ENCODE measurements at places on chromosomes 5 and 9.

- no peak for DNase-seq
These were observed 257.2 kb downstream of the KCTD16 start for GRCh38 chr5:144427866-144428265.

- no peak for DNase-seq
These were observed 302 bp downstream of the LCN9 start for GRCh38 chr9:135663451-135663770.

- DNase-seq, result no peak
These were observed 7.8 kb downstream of the IGFBPL1 start for GRCh38 chr9:38416461-38416860.

DNA sequence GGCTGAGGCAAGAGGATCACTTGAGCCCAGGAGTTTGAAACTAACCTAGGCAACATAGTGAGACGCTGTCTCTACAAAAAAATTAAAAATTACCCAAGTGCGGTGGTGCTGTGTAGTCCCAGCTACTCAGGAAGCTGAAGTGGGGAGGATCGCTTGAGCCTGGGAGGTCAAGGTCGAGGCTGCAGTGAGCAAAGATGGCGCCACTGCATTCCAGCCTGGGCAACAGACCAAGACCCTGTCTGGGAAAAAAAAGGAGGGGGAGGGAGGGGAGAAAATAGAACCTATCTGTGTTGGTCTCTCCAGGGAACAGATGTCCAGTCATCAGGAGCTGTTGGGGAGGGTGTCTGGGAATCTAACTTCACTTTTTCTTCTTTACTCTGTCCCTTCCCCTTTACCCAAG, 24.3 kb downstream of the MAT2B start:
- DNase-seq, result no peak

GRCh38 chr5:150562832-150563231, 54.9 kb downstream of the NDST1 start:
- no peak for DNase-seq

DNA sequence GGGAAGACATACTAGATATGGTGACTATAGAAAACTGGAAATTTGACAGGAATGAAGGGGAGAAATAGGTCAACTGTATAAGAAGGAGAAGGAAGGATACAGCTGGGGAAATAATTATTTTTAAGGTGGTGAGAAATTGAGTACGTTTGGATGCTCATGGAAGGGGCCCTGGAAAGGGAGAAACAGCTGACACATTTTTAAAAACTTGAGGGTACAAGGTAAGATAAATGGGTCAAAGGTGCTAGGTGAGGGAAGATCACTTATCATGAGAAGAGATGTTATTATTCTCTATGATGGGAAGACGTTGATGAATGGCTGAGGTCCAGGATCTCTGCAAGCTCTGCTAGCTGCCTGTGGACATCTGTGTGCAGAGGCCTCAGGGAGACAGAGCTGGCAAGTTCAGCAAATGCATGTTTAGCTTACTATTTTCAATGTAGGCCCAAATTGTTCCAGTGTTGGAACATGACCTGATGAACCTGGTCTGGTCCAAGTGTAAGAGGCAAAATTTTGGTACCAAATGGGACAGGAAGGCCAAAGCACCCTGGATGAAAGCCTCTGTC, 181.7 kb downstream of the MTRR start:
- no peak for DNase-seq

DNA sequence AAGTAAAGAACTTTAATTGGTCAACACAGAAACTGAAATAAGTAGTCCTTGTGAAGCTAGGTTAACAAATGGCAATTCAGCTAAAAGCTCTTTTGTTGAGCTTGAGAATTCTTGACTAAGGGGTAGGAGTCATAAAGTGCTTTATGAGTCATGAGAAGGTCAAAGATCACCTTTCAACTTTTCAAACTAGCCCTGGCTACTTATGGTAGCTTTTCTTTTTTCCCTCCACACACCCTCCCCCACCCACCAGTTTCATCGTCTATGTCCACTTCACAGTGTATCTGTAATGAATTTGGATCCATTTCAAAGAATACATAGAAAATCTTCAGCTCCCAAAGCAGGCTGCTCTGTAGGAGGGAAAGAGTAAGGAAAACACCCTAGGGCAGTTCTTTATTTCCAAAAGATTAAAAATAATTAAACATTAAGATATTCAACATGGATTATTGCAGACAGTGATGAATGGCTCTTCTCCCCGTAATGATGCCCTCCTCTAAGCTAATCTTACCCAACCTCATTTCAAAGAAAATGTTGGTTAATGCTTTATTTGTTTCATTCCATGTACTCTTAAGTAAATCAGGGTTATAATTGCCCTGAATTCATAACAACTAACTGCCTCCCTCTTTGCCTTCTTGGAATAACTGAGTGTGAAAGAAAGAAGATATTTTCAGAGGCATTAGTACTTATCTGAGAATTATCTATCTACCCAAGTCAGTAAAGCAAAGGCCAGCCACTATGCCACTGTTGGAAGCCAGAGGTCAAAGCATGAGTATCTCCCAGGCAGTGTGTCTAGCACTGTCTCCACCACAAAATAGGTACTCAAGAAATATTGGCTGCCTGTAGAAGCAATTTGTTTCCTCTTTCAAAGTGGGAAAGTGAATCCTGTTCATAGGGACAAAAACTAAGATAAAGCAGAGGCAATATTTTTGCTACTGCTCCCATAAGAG, 290.6 kb downstream of the PIK3R1 start:
- peak; percentile 62 for DNase-seq

DNA sequence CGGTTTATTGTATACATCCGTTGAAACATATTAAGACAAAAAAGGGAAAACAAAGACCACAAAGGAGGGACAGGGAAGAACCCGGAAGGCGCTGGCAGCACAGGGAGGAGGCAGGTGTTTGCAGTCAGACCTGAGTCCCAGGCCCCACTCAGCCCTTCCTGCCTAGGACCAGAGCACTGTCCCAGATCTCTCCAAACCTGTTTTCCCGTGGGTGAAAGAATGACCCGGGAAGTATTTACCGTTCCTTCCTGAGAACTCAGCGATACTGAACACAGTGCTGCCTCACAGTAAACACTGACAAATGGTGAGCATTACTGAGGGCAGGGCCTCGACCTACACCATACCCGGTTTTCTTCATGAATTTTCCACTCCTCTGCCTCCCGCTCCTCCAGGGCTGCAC, 1.2 kb downstream of the ABO start:
- no peak for DNase-seq

DNA sequence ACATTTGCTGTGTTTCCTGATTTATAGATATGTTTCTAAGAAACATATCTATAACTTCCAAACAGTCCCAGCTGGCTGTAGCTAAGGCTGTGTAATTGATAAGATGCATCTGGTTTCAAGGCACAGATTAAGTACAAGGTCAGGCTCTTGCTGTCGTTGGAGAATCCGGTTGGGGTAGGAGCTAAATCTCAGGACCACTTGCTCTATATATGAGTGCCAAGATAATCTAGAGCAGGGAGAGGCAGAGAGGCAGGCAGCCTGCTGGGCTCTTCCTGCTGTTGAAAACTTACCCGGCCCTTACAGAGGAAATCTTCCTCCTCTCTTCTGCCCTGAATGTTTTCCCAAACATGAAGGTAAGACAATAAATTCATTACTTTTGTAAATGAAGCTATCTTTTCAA, at the start of gene C7:
C7 (plus strand) TSS at position 234 of the 400 bp plus-strand sequence; CDS start at position 348, 114 bp downstream.
- DNase-seq, result no peak

DNA sequence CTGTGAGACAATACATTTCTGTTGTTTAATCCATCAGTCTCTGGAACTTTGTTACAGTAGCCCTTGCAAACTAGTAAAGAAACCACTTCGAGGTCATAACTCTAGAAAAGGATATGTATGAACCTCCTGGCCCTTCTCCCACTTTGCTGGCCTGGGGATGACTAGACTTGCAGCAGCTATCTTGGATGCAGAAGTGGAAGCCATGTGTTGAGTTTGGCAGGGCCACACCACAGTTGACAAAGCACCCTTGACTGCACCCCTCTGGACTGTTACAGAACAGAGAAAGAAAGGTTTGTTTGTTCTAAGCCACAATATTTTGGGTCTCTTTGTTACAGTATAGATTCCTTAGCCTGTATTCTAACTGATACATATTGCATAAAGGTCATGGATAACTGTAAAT, 183.2 kb upstream of the TAS2R1 start:
- no peak for DNase-seq

- no peak for DNase-seq
These were observed 339.7 kb upstream of the CLINT1 start for GRCh38 chr5:158198636-158199035.

DNA sequence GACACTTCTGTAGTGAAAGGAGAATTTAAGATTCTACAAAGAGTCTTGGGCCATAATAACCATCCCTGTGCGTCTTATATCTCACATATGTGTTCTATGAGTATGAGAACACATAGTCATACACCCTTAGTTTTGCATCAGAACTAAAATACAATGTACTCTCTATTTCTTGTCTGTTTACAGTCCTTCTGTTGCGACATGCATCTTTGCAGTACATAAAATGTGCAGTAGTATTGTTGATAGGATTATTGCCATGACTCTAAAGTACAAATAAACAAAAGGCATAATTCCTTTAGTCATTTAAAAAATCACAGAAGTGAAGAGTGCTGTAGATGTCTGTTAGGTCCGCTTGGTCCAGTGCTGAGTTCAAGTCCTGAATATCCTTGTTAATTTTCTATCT, 201.9 kb downstream of the NR3C1 start:
- no peak for DNase-seq

DNA sequence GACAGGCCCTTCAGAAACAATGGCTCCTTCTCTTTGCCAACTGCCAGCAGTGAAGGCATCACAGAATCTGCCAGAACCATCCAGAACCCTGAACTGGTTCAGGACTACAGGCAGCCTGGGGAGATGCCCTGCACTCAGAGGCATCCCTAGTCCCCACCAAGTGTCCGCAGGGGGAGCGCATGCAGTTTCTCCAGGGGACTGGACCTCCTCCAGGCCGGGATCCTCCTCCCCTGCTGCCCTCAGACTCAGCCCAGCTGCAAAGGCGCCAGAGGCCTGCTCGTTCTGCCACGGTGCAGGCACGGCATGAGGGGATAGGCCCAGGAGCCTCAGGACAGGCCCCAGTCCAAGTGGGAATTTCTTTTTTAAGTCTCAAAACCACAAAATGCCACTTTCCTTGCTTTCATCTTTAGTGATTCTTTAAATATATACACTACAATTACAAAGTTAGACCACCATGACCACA, 72.0 kb downstream of the SEMA4D start:
- no peak for DNase-seq

DNA sequence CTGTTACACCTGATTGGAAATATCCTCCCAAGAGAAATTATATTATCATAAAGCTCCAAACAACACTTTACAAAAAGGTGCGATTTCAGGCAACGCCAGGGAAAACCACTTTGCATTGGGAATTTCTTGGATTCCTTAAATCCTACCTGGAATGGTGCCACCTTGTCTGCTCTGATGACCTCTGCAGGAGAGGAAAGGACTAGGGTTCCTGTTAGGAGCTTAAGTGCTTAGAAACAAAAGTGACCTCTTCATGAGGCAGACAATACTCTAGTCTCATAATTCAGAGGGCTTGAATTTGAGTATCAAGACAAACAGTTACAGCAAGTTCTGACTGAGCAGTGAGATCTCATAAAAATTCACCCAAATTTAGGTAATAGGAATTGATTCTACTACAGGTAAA, 33.9 kb upstream of the GLIS3 start:
- no peak for DNase-seq

DNA sequence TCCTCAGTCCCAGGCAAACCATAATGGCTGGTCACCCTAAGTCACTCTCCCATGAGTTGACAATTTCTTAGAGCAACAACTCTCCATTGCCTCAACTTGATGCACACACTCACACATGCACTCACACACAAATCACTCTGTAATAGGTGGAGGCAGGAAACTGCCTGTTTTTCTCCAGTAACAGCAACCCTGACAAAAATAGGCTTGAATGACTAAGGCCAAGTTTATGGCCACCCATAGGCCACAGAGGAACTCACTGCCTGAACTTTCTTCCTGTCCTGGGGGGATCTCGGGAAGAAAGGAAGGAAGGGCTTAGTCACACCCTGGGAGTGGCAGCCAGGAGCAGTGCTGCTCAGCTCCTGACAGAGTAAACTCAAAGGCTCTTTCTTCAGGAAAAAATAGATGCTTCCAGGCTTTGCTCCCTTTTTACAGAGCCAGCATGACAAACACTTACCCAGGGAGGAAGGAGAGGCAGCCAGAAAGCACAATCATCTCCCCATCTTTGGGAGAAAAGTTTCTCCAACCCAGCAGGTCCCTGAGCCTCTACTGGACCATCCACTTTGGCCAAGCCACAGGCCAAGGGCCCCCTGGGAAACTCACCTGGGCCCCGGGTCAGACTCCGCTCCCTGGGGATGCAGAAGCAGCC, 368 bp downstream of the SH3TC2 start:
- DNase-seq, result no peak

DNA sequence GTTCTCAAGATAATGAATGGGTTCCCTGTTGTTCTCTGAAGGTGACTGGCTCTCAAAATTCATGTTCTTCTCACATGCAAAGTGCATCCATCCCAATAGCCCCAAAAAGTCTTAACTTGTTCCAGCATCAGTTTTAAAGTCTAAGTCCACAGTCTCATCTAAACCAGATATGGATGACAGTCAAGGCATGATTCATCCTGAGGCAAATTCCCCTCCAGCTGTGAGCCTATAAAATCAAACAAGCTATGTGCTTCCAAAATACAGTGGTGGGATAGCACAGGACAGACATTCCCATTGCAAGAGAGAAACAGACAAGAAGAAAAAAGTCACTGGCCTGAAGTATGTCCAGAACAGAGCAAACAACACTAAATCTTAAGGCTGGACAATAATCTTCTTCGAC, 25.4 kb downstream of the FBXO10 start:
- DNase-seq, result no peak

DNA sequence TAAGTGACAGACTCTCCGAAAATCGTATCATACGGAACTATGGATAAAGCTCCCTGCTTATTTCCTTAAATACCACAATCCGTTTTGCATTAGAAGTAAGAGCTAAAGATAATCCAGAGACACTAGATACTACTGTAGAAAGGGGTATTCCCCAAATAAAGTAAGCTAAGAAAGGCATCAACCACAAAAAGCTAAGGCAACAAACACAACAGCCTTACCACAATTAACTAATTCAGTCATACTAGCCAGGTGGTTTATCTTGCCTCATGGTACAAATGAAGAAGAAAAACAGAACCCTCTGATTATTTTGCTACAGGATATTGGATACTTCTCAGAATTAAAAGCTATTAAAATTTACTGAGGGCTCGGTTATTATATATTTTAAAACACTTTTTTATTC, 14.1 kb downstream of the ERP44 start:
- no peak for DNase-seq

DNA sequence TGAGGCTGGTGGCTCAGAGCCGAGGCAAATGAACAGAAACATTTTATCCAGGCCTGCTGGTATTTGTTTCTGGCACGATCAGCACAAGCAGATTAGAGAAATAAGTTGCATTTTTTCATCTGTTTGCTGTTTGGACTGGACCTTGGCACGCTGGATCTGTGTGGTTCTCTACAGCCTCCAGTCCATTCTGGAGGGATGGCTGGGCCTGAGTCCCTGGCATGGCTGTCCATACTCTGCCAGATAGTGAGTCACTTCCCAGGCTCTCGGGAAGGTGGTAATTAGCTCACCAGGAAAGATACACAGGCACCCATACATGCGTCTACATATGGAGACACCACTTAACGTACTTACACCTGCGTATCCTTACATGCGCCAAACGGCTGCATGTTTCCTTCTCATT, 78.6 kb downstream of the SPRY4 start:
- DNase-seq, result no peak

- DNase-seq, result no peak
These were observed 14.0 kb downstream of the MYORG start for GRCh38 chr9:34362614-34363214.

All from epithelial cell of proximal tubule (primary cell).